Activated CD8-positive, alpha-beta memory T cell treated with anti-CD3 and anti-CD28 coated beads, Interleukin-2, amount 10 ng/mL, durations not matched to agents 7 days and 5 days (primary cell): ENCODE measurements at places on chromosomes 16 and 17. TPM values are rescaled to one million over a fixed set of nuclear protein-coding genes. Genes with fewer than 3 reads are reported as not detected.

The KCNJ2 gene
- not detected for total RNA-seq

The ACSM5 gene
- total RNA-seq: not detected

The CASKIN1 gene
- total RNA-seq: not detected

The MEIOB gene
- total RNA-seq: not detected

The PGAP3 gene
- total RNA-seq: 10.5 TPM
